ENCODE measurements at places on chromosomes 1 and 21.
A peak's percentile ranks its signal among the peaks of the same experiment; 100 is the strongest.

DNA sequence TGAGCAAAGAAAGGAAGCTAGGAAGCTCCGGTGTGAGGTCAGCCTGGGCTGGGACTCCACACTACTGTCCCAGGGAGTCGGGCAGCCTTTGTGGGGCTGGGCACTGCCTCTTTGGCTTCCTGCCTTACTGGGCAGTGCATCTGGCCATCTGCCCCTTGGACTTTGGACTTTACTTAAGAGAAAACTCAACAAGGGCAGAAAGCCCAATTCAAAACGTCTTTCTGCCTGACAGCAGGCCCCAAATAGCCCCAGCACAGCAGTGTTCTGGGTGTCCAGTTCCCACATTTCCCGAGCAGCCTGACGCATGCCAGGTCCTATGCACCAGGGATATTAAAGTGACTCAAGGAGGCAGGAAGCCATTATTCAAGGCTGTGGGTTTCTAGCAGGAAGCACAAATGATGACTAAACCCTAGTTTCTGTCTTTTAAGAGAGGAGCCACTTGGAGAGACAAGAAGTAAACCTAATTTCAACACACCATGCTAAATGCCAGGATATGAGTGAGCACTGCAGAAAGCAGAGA is 37.9 kb upstream of the EDEM3 start:
- DNase-seq, result peak; percentile 93

GRCh38 chr1:222844411-222844779 is 29.6 kb downstream of the DISP1 start:
- DNase-seq, result no peak

DNA sequence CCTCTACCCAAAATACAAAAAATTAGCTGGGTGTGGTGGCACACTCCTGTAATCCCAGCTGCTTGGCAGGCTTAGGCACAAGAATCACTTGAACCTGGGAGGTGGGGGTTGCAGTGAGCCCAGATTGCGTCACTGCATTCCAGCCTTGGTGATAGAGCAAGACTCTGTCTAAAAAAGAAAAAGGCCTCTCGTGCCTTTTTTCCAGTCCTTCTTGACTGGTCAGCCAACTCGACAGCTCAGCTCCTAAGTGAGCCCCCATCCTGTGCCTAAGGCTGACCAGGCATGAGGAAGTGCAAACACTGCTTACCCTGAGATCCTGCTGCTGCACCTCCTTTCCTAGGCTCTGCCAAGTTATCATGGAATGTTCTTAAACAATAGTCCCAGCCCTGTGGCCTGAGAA is 10.1 kb upstream of the PROK1 start:
- DNase-seq, result peak; percentile 79

DNA sequence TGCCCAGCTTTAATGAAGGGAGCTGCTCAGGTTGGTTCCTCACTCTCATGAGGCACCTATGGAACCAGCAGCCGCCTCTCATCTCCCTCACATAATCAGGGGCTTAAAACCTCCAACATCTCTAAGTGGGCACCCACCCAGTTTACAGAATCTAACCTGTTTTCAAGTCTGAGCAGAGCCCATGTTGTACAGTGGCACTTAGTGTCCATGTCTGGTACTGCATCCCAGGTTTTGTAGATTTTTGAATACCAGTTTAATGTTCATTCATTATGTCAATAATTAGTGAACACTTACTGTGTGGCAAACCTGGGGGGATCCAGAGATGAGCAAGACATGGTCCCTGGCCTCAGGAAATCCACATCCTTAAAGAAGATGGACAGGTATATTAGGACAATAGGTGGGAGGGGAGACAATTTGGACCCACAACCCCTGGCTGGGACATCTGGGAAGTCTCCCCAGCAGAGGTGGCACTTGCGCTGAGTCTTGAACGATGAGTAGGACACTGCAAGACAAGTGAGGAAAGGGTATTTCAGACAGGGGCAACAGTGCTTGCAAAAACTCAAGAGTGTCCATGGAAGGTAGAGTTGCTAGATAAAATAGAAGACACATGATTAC is 83.3 kb downstream of the LACTBL1 start:
- peak; percentile 11 for DNase-seq

- no peak for DNase-seq
Measured at GRCh38 chr1:240942901-240943300, 330.9 kb upstream of the GREM2 start.

DNA sequence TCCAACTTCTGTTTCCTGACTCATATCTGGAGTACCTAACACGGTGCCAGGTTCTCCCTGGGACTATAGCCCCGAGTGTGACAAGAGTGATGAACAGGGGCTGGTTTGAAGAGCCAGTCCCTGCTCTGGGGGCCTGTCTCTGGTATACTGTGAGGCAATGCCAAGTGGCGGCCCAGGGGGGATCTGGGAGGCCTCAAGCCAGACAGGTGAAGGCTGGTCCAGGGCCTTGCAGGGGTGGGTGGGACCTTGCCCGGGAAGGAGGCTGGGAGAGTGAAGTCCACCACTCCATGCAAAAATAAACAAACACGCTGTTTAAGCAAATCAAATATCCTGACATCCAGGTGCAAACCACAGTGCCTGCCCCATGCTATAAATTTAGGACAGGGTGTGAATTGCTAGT is 6.8 kb upstream of the PLXNA2 start:
- DNase-seq, result no peak

DNA sequence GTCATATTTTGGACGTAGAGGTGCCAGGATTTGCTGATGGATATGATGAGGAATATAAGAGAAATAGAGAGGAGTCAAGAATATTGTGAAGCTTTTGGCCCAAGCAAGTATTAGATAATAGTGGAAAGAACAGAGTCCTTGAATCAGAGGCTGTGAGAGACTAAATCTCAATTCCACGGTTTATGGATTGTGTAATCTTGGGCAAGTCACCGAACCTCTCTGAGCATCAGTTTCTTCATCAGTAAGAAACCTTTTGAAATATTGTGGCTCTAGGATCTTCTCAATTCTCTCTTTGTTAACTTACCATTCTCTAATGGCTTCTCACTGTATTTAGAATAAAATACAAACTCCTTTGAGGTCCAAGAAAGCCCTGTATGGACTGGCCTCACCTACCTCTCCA is 77.6 kb downstream of the RPS6KA1 start:
- no peak for DNase-seq

DNA sequence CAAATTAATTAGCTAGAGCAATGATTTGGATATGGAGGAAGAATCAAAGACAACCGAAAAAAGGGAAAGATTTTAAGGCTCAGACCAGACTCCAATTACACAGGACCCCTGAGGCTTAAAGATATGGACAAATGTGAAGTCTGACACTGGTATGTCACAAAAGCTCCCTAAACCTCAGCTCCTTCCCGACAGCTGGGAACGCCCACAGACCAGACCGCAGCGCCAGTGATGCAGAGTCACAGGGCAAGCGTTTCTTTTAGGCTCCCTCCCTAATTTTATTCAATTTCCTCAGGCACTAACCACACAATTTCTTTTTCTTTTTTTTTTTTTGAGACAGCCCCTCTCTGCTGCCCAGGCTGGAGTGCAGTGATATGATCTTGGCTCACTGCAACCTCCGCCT is 40.2 kb downstream of the NID1 start:
- no peak for DNase-seq

DNA sequence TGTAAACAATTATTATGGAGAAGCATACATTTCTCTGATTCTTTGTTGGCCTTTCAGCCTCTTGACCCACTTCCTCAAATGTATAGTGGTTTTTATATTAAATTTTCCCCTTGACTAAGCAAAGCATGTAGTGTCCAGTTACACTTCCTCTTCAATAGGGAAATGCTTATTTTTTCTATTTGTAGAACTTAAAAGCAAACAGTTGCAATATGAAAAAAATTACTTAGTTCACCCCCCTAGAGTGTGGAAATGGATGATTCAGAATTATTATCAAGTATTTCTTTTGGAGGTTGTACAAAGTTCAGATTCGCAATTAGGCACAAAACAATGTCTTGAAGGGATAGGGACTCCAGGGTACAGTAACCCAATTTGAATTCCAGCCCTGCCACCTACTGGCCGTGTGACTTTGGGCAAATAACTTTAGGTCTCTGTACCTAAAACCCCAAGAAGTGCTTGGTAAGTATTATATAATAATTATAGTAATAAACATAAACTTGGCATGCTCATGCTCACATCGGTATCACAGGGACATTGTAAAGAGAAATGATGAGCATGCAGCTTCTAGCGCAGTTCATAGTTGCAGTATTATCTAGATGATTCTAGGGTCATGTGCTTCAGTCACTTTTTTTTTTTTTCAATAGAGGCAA is 28.6 kb upstream of the IFNGR2 start:
- DNase-seq, result no peak

GRCh38 chr1:116154536-116154935 is 43.3 kb downstream of the MAB21L3 start:
- DNase-seq, result no peak
